Dorsolateral prefrontal cortex (tissue), 122 donors: ENCODE measurements at places on chromosomes 5 and 9. TPM values are rescaled to one million over a fixed set of nuclear protein-coding genes. Genes with fewer than 3 reads are reported as not detected.

ZNF366 gene
- total RNA-seq = 3.6 TPM

KCNV2 gene
- total RNA-seq = not detected

GPR150 gene
- 2.9 TPM for total RNA-seq

FAM221B gene
- total RNA-seq = not detected

SV2C gene
- total RNA-seq = 9.4 TPM

C1QTNF3 gene
- 18.0 TPM for total RNA-seq

ITGA2 gene
- total RNA-seq = 0.84 TPM

SPINK4 gene
- not detected for total RNA-seq

RMRP gene
- total RNA-seq = 4,006 TPM

PGGT1B gene
- total RNA-seq = 26.4 TPM

SPATA9 gene
- 1.3 TPM for total RNA-seq

FBLL1 gene
- total RNA-seq = 24.3 TPM

LHX3 gene
- not detected for total RNA-seq

PCDHGB3 gene
- 6.0 TPM for total RNA-seq

ASB6 gene
- 32.5 TPM for total RNA-seq

PFN3 gene
- total RNA-seq = not detected

KCNIP1 gene
- 14.1 TPM for total RNA-seq

C9orf43 gene
- 1.5 TPM for total RNA-seq

GALNT12 gene
- 3.7 TPM for total RNA-seq

DDX4 gene
- total RNA-seq = 0.30 TPM
